AG08396 (cell line): ENCODE measurements at places on chromosomes 7 and 10.

DNA sequence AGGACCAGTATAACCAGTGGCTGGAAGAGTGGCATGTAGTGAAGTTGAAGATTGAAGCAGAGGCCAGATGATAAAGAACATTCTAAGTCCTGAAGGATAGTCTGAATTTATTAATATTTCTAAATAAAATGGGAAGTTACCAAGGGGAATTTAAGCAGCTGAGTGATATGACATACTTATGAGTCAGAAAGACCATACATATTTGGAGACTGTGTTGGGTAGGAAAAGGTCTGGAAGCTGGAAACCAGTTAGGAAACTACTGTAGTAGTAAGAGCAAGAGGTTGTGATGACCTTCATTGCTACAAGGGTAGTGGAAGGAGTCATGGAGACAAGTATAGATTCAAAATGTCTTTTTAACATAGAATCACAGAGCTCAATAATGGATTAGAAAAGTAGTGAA lies 752.3 kb downstream of the SUGCT start:
- peak; percentile 36 for DNase-seq

GRCh38 chr10:22344781-22345300 lies 455 bp upstream of the SPAG6 start:
- DNase-seq: no peak

GRCh38 chr7:92988051-92988450 lies 129.7 kb downstream of the SAMD9 start:
- DNase-seq: peak; percentile 20

DNA sequence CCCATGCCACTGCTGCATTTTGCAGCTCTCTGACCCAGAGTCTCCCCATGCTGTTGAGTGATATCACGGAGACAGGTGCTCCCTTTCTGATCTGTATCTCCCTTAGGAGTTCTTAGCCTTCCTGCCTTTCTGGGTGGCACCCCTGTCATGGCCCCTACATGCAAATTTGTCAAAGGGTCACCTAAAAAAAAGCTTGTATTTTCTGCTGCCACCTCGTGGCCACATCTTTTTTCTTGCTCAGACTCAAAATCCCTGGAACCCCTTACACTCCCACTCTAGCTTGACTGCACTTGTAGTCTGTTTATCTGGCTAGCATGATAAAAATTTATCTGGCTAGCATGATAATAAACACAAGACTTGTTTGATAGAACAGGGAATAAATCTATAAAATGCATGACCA lies 809.1 kb downstream of the SORCS1 start:
- DNase-seq: no peak

DNA sequence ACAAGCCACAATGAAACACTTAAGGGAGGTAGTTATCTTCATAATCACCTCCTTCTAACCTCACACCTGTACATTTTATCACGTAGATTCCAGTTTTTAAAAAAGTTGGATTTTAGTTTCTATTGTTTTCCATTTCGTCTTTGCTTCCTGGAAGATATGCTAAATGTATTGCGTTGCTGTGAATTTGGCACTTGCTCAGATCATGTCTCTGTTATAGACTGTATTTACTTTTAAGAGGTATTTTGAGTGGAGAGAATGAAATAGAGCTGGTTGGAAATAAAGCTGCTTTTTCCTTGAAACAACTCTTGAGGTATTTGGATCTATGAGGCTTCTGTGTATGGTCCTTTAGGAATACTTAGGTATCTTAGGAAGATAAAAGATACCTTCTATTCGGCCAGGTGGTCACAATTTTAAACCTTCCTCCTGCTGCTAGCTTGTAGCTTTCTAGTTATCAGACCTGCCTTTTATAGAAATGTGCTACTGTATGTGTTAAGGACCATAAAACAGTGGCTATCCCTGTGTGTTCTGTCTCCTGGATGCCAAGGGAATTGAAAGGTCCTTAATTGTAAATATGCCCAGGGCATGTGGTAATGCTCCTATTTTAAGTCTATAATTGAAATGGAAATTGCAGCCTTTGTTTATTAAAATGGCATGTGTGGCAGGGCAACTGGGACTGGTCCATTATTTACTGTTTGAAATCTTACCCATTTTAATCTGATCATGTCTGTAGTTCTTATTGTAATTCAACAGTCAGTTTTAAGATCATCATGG lies 147.7 kb downstream of the SND1 start:
- no peak for DNase-seq

DNA sequence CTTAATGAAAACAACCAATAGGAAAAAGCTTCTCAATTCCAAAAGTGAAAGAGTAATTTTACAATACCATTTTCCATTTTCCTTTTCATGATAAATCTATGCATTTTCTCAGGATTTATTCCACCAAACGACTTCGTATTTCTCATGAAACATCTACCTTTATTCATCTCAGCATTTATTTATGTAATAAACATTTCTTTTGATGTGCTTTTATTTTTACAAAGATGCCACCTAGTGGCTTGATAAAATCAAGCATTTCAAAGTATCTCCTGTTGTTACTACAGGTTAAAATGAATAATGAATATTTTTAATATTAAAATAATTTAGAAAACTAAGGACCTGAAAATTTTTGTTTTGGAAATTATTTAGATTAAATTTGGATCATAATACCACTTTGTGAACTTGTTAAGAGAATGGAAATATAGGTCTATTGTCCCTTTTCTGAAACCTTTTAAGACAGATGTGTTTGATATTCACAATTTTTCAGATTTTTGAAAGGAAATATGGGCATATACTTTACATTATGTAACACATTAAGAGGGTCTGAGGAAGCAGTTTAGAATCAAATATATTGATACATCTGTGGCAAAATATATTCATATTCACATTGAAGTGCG lies 2.7 kb upstream of the IQUB start:
- DNase-seq: no peak

DNA sequence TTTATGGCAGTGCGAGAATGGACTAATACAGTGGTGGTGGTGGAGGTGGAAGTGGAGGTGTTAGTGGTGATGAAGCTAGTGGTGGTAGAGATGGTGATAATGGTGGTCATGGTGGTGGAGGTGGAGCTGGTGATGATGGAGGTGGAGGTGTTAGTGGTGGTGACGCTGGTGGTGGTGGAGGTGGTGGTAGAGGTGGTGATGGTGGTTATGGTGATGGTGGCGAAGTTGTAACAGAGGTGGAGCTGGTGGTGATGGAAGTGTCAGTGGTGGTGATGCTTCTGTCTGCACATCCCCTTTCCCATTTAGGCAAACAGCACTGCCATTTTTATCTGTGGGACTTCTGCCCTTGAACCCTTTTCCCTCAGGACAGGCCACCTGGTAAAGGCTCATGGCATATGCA lies 7.4 kb upstream of the PTPRN2 start:
- DNase-seq: no peak

DNA sequence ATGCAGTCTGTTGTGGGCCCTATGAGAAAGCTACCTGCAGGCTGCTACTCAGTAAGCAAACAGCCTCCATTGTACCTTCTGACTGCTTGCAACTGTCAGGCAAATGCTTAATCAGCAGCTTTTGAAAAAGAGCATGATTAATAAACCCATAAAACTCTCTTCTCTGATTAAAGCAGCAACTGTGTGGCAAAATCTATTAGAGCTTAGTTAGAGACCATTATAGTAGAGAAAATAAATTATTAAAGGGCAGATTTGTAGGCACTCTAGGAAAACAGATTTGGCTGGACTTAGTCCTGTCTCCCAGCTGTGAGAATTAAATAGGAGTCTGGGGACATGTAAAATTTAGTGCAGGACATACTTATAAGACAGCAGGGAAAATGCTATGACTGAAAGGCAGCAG lies 132.5 kb upstream of the WNT16 start:
- DNase-seq: no peak

DNA sequence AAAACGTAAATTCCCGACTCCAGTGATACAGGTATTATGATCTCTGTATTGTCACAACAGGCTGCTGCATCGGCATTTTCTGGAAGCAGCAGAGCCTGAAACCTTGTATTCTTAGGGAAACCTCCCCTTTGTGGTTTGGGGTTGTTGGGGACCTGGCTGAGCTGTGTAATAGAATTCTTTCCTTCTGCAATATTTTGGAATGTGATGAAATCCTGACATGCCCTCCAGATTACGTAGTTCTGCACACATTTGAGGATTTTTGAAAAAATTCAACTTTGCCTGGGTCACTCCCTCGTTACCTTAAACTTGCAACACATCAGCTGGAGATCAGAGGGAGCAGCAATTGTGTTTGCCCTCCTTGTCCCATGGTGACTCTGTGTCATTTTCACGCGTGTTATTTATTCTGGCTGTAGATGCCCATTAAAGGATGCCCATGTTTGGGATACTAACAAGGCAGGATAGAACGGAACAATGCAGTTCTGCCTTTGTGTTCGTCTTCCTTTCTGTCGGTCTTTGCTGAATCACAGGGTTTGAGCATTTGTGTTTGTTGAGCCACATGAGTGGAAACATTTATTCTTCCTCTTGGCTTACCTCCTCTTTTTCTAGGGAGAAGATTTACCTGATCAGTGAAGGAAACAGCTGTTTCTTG lies 181.7 kb downstream of the TCF7L2 start:
- DNase-seq: peak; percentile 71

DNA sequence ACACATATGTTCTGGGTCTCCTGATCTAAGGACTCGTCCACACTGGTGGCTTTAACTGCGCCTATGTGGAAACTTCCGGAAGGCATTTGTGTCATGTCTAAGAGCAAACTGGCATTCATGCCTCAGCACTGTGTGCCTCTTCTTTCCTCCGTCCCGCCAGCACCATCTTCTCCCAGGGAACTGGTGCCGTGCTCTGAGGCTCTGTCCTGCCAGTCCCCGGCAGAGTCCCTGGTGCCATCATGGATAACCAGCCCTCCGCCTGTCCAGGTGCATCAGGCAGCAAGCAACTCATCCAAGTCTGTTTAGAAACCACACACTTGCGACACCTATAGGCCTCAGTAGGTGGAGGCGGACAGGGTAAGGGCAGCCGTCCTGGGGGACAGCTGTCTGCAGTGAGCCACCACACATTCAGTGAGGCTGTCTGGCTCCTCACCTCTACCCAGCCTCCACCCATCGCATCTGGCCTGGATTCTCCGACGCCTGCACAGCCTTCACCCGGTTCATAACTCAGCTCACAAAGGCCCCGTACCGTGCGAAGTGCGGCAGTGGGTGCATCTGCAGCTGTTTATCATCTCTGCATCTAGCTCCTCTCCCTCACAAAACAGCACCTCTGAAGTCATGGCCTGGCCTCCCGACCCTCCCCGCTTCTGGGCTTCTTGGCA lies 162.7 kb downstream of the DIP2C start:
- no peak for DNase-seq

DNA sequence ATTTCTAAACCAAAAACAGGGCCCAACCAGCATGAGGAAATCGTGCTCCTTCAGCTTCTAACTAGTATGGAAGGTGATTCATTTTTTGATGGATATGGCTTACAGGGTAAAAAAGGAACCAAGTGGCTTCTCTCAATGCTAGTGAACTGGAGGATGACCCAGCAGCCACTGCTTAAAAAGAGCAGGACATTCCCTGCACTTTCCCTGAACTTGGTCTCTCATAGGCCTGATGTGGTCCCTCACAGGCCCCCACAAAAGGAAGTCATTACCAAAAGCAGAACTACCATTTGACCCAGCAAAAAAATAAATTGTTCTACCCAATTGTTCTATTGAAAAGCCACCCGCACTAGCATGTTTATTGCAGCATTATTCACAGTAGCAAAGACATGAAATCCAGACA lies 188.8 kb downstream of the CALN1 start:
- DNase-seq: no peak

- no peak for DNase-seq
Measured at GRCh38 chr10:19683356-19683755, 132.9 kb upstream of the PLXDC2 start.

DNA sequence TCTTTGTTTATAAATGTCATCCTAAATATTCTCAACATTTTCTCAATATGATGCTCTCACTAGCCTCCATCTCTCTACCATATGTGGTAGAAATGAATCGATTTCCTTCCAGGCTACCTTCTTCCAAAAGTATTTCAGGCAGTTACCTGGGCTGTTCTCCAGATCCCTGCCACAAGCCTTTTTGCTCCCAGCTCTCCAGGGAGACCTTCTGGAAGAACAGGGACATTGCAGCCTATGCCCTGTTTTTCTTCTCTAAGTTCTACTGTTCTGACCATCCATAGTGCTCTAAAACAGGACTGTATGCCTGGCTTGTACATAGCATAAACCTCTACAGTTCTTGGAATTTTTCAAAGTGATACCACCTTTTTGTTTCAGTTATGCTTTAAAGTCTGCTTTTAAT lies 552.8 kb downstream of the ANKRD7 start:
- no peak for DNase-seq
